ENCODE measurements at places on chromosomes 1 and 21.

DNA sequence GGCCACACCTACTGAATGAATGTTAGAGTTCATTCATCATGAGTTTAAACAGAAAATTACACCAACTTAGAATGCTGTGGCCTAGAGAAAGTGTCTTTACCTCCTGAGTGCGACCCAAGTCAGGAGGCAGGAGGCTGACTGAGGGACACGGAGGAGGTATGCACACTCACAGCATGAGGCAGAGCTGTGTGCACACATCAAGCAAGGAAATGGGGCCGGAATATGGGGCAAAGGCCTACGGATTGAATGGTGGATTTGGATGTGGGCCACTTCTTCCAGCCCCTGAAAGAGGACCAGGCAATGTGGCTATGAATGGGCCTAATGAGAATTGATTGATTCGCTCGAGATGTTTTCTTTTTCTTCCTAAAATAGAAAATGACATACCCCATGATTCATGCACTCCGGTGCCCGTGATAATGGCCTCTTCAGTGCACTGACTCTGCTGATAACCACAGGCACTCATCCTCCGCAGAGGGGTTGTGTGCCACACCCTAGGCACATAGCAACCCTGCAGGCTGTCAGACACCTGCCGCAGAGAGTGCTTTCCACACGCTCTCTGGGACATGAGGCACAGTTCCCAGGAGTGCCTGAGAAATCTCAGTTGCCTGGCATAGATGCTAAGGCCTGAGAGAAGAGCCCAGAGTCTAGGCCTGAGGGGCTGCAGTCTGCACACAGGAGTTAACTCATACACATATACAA, 155.5 kb downstream of the GLUL start:
- DNase-seq: no peak

GRCh38 chr1:8358897-8359616, 41.1 kb downstream of the SLC45A1 start:
- DNase-seq: no peak

GRCh38 chr1:42937836-42938644, 20.6 kb downstream of the SLC2A1 start:
- no peak for DNase-seq

- peak; percentile 9 for DNase-seq
Measured at GRCh38 chr1:184387069-184387475, 243 bp downstream of the C1orf21 start.

- DNase-seq: no peak
Measured at GRCh38 chr1:178484698-178485225, 12.0 kb downstream of the CLEC20A start.

DNA sequence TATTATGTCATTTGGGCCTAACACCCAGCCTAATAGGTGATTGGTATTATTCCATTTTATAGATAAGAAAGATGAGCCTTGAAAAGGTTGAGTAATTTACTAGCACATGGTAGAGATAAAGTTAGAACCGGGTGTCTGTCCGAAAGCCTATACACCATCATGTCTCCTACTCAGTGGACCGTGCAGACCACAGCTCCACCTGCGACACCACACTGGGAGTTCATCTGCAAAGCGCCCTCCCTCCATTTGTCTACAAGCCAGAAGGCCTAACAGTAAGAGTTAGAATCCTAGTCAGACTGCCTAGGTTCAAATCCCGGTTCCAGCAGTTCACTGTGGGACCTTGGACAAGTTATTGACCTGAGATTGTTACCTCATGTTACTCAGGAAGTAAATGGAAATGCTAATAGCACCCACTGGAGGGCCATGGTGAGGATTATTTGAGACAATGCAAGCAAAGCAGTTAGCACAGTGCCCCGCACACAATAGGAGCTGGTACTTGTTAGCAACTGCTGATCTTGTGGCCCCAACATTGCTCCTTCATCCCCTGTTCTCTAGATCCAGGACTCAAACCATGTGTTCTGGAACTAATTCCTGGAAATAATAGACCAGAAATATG, 20.5 kb downstream of the ARMH1 start:
- no peak for DNase-seq

GRCh38 chr1:216731562-216731961, 8.3 kb upstream of the ESRRG start:
- DNase-seq: no peak

DNA sequence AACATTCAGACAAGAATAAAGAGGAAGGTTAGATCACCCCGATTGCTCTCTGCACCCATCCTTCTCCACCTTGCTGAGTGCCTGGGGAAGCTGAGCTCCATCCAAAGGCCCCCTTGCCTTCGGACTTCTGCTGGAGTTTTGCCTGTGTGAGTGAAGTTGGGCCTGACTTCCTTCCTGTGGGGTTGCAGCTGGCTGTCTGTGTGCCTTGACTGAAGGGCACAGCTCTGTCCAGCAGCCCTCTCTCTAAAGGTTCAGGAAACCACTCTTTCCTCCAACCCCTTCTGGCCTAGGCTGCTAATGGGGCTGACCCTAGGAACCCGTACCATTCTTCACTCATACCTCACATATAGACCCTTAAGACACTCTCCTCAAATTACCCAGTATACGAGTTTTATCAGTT, 173.4 kb upstream of the HMCN1 start:
- DNase-seq: no peak

GRCh38 chr1:163737261-163737660, 415.5 kb downstream of the NUF2 start:
- no peak for DNase-seq

GRCh38 chr1:59298710-59299346, 1.9 kb downstream of the FGGY start:
- no peak for DNase-seq

DNA sequence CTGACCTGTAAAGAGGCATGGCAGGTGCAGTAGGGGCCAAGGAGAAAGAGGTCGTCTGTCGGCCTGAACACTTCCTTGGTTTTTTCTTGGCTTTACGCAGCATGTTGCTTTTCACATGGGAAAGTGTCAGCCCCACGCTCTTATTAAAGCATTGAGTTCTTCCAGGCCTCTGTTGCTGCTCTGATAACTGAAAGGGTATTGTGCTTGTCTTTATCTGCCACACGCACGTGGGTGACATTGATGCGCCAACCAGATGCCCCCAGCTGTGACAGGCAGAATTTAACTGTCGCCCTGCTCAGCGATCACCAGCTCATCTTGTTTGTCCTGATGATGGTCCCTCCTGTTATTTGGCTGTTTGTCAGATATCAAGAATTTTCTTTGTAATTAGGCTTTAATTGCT, 76.5 kb downstream of the GALNT2 start:
- no peak for DNase-seq

GRCh38 chr21:17759511-17760178, 59.5 kb downstream of the C21orf91 start:
- no peak for DNase-seq

DNA sequence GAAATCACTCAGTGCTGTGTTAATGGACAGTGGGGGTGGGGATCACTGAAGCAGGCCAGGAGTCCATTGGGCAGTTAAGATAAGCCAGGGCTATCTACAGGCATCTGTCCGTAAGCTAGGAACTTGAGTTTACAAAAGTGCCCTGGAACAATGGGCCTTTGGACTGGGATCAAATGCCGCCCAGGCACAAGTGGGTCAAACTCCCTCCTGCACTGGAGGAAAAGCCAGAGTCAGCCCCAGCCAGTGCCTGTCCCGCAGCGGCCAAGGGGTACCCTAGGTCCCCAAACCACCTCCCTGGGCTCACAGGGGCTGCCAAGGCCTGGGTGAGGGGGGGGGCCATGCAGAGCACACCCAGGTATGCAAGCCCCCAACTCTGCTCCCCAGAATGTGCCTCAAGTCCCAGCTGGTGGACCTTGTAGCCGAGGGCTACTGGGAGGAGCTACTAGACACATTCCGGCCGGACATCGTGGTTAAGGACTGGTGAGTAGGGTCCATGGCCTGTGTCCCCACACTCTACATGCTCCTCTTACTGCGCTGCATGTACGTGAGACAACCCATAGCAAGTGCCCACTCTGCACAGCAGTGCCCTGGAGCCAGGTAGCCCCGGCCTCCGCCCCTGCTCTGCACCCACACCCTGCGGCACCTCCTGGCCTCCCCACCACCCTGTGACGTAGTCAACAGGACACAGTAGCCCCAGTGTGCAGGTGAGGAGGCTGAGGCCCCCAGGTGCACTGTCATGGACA, 7.7 kb downstream of the FBXO6 start:
- no peak for DNase-seq

DNA sequence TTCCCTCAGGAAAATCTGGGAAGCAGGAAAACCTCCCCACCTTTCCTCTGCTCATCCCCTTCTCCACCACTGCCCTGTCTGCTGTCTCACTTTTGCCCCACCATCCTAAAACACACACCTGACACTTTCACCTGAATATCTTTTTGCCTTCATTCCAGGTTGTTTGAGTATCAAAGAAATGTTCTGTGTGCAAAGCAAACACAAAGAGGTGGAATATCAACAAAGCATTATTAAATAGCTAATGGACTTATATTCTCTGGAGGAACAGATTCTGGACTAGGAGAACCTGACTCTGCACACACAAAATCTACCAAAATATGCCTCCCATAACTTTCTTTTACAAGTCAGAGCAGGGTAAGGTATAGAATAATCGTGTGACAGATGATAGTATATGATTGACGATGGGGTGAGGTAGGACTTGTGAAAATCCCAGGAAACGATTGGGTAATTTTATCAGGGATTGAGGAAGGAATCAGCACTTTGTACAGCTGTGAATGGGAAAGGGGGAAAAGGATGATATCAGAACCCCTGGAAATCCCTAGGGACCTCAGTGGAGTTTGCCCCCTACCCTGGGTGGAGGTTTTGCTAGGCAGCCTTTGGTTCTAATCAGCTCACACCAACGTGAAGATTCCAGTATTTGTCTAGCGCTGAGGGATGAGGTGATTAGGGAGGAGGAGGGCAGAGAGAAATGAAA, 87.7 kb downstream of the PROX1 start:
- no peak for DNase-seq

- no peak for DNase-seq
Measured at GRCh38 chr1:150236614-150237100, 745 bp upstream of the ANP32E start.

DNA sequence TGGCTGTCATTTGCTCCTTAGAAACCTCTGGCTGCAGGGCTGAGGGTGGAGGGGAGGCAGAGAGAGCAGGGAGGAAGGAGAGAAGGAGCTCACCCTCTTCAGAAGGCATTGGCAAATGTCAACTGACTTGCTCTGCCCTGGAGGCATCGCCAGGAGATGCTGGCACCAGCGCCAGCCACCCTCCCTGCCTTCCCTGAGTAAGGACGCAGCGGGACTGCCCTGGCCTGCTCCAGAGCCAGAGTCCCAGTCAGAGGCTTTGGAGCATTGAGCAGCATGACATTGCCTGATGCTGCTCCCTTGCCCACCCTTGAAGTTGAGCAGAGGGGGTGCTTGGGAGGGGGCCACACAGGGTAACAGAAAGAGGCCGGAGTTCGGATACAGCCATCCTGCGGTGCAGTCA, 62.3 kb downstream of the DISP3 start:
- DNase-seq: no peak

GRCh38 chr1:64495878-64496277, 25.9 kb downstream of the CACHD1 start:
- DNase-seq: no peak

GRCh38 chr1:101451888-101452287, 215.1 kb downstream of the S1PR1 start:
- DNase-seq: no peak

DNA sequence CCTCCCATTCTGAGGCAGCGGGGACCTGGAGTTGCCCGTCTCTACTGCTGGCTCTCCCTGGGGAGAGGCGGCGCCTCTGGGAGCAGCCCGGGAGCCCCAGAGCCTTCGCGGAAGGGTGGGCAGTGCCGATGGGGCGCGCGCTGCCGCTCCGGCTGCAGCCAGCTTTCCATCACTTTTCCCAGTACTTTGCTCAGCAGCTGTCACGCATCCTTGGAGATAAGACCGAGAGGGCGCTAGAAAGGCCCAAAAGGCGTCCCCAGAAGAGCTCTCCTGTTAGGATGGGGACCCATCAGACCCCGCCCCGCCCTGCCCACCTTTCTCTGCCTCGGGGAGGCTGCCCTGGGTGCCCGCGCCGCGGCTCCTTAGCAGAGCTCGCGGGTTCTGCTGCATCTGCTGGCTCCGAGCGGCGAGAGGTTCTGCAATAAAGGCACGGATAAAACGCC, 534 bp downstream of the KCNH1 start:
- no peak for DNase-seq

- no peak for DNase-seq
Measured at GRCh38 chr21:44805226-44805625, 3.6 kb upstream of the UBE2G2 start.

DNA sequence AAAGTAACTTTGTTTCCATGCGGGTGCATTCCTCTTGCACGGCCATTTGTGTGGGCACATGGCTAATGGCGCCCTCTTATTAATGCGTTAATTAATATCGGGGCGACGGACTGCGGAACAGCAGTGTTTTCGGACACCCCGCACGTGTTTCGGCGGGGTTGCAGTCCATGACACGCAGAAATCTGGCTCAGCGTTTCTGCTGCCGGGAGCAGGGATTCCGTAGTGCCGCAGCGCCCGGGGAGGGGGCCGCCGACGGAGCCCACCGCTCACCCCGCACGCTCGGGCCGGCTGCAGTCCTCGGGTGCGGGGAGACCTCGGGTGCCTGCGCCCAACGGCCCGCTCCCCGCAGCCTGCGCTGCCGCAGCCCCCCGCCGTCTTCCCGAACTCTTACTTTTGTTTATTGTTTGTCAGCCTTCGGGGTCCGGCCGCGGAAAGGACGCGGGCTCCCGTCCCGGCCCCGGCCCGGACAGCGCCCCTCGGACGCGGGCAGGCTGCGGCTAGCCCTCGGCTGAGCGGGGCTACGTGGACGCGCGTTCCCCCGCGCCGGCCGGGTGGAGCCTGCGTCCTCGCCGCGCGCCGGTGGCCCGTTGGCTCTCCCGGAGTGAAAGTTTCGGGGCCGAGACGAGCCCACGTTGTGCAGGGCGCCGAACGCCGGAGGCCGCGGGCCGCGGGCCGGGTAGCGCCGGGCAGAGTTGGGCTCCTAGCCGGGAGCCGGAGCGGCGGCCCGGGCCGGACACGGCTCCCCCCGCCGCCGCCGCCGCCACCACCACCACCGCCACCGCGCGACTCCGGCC, 849 bp downstream of the NFIA start:
- peak; percentile 14 for DNase-seq

DNA sequence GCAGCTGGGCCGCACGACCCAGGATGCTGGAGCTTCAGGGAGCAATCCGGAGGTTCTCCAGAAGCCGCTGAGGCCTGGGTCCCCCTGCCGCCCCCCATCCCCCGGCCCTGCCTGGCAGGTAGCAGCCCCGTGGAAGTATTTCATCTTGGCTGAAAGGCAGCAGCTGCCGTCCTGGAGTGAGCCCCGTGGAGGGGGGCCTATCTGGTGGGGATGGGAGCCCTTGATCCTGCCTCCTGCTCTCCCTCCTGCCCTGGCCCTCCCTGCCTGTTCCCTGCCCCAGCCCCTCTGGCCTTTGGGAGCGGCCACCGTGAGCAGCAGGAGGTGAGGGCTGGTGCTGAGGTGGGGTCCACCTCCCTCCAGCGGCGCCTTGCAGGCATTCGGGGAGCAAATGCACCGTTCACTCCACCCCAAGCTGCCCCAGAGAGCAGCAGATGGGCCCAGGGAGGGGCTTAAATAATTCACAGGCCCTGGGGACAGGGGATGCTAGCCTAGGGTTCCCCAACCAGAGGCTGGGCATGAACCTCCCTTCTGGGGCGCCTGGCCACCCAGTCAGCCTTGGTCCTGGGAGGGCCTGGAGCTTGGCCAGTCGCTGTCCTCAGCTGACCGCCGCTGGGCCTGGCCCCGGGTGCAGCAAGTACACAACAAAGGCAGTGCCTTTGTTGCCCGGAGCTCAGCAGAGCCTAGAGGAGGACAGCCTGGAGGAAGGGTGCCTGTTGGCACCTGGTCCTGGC, 23.7 kb upstream of the PLCH2 start:
- DNase-seq: no peak

Data from RKO (cell line).